Left lobe of liver (tissue), 2 donors: ENCODE measurements at places on chromosomes 3 and 15. TPM values are rescaled to one million over a fixed set of nuclear protein-coding genes. Genes with fewer than 3 reads are reported as not detected.
A peak's percentile ranks its signal among the peaks of the same experiment; 100 is the strongest.

DNA sequence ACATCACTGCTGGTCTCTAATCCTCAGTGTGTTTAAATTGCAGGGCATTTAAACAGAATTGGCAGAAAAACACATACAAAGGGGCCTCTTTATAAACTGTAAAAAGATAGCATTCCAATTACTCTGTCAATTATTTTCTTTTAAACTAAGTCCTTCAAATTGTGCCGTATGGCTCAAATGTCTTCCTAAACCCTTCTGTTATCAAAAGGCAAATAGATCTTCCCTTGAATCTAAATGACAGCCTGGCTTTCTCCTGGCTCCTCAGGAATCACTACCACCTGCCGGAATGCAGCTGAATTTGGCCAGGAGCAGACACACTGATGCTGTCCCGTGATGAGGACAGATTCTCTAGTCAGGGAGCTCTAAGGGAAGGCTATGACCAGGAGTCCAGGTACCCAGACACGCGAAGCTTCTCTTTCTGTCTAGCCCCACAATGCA is 85.6 kb downstream of the IGF2BP2 start:
- DNase-seq, result no peak

DNA sequence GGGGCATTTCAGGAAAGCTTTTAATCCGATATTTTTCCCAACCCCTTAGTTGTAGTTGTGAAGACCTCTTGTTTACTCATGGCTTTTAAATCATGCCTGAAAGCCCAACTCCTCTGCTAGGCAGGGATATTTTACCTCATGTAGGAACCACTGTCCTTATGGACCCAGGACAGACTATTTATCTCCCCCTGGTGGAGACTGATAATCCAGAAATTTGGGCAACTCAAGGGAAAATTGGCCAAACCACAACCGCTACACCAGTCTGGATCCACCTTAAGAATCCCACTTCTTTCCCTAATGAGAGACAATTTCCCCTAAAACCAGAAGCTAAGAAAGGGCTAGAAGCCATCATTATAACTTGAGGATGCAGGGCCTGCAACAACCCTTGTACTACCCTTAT is 248.1 kb upstream of the STAC start:
- DNase-seq, result no peak

GRCh38 chr15:35583863-35584528 is 38.0 kb upstream of the DPH6 start:
- DNase-seq, result no peak

- DNase-seq, result no peak
Observed at GRCh38 chr3:157091083-157091833, 68.7 kb downstream of the CCNL1 start.

The WDR49 gene
- not detected for total RNA-seq

- DNase-seq, result no peak
Observed at GRCh38 chr3:4983739-4984510, 4.7 kb downstream of the BHLHE40 start.

GRCh38 chr3:1726741-1727140 is 371.9 kb upstream of the CNTN4 start:
- peak; percentile 58 for DNase-seq

The GCHFR gene
- 106 TPM for total RNA-seq

- no peak for DNase-seq
Observed at GRCh38 chr15:98700519-98700918, 52.2 kb downstream of the IGF1R start.

The SI gene
- total RNA-seq, result not detected

The USP50 gene
- 0.43 TPM for total RNA-seq

The CSPG5 gene
- 0.48 TPM for total RNA-seq

- DNase-seq, result no peak
Observed at GRCh38 chr3:150414258-150414657, 6.2 kb downstream of the TSC22D2 start.

DNA sequence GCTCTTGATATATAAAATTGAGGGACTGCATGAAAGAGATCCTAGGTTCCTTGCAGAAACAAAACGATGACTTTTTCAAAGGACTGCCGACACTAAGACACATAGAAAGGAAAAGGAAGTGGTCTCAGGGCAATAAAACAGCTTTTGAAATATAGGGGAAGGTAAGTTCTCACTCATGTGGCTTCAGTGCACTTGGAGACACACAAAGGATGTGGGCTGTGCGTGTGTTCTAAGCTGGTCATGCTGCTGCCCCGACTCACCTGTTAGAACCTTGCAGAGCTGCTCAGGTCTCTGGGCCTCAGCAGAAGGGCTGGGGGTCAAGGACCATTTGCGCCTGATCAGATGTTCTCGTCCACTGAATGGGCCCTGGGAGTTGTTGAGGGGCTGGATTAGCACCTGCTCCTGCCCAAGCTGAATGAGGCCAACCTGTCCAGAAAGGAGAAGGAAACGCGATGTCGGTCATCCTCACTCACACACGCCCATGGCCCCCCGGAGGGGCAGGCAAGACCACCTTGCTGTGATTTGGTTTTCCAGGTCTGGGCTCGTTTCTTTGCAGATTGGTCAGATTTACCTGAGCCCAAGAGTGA is 11.1 kb downstream of the ADAMTS17 start:
- DNase-seq, result no peak

DNA sequence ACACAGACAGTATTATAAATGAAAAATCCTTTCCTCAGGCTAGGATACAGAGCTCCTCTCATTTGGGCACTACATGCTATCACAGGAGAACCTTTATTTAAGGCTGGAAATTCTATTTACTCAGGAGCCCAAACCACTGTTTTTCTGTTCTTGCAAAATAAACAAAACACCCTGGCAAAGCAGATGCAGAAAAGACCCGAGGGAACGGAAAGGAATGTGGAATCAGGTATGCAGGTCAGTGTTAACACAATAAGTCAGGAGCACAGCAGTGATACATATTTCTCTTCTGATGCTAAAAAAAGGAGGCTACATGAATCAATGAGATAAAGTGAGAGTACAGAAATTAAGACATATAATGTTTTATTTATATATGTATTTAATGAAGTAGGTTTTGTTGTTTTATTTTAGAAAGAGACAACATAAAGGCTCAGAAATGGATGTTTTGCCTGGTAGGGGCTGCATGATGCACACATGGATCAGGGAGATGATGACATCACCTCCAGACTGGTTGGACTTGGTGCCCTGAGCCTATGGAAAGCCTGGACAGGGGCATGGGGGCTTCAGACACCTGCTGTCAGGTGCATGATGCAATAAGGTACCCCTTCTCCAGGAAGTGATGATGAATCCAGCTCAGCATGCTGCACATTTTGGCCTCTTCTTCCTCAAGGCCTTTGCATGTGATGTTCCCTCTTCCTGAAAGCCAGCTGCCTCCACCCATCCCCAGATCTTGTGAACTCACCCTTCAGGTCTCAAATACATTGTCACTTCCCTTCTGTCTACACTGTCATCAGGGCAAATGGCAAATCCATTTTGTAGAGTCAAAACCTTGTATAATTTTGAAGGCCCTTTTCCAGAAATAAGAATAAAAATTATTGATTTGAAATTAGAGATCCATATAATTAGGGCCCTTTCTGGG is 19.1 kb upstream of the RBP1 start:
- DNase-seq, result no peak

DNA sequence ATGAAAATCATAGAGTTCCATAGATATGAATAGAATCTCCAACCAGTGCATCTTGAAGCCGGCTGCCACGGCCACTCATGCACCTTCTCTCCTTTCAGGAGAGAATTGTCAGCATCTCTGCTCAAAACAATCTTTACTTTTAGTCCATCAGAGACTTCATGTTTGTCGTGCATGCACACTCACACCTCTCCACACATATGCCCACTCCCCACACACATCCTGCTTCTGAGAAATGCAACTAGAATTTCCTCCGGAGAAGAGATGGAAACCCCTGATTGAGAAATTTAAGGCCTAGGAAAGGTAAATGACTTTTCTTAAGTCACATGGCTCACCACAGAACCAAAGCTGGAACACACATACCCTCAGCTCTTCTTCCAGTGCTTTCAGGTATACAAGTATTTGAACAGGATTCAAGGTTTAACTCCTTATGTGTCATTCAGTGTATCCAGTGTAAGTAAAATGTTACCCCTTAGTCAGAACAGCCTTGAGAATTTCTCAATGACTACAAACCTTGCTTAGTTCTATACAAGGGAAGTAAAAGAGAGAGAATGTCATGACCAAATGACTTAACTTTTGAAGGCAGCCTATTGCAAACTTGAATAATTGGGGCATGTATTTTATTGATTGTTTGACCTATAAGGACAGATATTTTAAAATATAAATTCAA is 69.1 kb upstream of the TSEN2 start:
- no peak for DNase-seq
